ENCODE measurements at places on chromosomes 6 and 20. TPM values are rescaled to one million over a fixed set of nuclear protein-coding genes. Genes with fewer than 3 reads are reported as not detected.

GRCh38 chr20:13684566-13685222 lies 46.0 kb upstream of the TASP1 start:
- H3K27ac ChIP-seq: no peak overlapping the region
- DNase-seq: no peak
- H3K36me3 ChIP-seq: no peaks in the 10 kb centered on the region
- H3K4me3 ChIP-seq: no peak overlapping the region
- no peaks in the 10 kb centered on the region for H3K4me1 ChIP-seq

- H3K4me1 ChIP-seq: peaks cover 16% of the 10 kb centered on the region
- no peak overlapping the region for H3K4me3 ChIP-seq
- H3K27ac ChIP-seq: no peak overlapping the region
- no peaks in the 10 kb centered on the region for H3K36me3 ChIP-seq
- DNase-seq: no peak
Observed at GRCh38 chr6:89483111-89483720, 50.3 kb downstream of the ANKRD6 start.

The CLPSL1 gene
- total RNA-seq: not detected

- H3K27me3 ChIP-seq: no peaks in the 10 kb centered on the region
- peaks cover 23% of the 10 kb centered on the region for H3K36me3 ChIP-seq
- peak; percentile 94 for DNase-seq
- peak overlapping the region; percentile 98 for H3K27ac ChIP-seq
- H3K4me1 ChIP-seq: peaks cover 60% of the 10 kb centered on the region
Observed at GRCh38 chr6:32178547-32179440, 589 bp downstream of the RNF5 start.
